A549 treated with DMSO at 1 μM for 4 hours (cell line): ENCODE measurements at places on chromosomes 2 and 18. TPM values are rescaled to one million over a fixed set of nuclear protein-coding genes. Genes with fewer than 3 reads are reported as not detected.

Gene CRYGC
- not detected in 5 replicates for total RNA-seq

Gene CCDC68
- 3.2 to 5.8 TPM (median 3.9 TPM) in 5 replicates for total RNA-seq

Gene CD226
- total RNA-seq, result 0.02 to 0.17 TPM (median 0.07 TPM) in 5 replicates

Gene INO80D
- total RNA-seq, result 1.7 to 2.3 TPM (median 2.0 TPM) in 5 replicates

Gene CNGA3
- 0.03 TPM in 1 of 5 replicates, not detected in the others for total RNA-seq

Gene CASP8
- 31.5 to 39.4 TPM (median 35.5 TPM) in 5 replicates for total RNA-seq

Gene ORC4
- total RNA-seq, result 26.0 to 43.0 TPM (median 35.7 TPM) in 5 replicates

Gene TXNDC2
- total RNA-seq, result 0.05 to 0.38 TPM (median 0.17 TPM) in 5 replicates

Gene SATB2
- 3.3 to 3.9 TPM (median 3.6 TPM) in 5 replicates for total RNA-seq

Gene RGPD4
- 0.02 to 0.08 TPM (median 0.05 TPM) in 4 of 5 replicates, not detected in the other for total RNA-seq
